ENCODE measurements at places on chromosomes 7 and 10. TPM values are rescaled to one million over a fixed set of nuclear protein-coding genes. Genes with fewer than 3 reads are reported as not detected.

DNA sequence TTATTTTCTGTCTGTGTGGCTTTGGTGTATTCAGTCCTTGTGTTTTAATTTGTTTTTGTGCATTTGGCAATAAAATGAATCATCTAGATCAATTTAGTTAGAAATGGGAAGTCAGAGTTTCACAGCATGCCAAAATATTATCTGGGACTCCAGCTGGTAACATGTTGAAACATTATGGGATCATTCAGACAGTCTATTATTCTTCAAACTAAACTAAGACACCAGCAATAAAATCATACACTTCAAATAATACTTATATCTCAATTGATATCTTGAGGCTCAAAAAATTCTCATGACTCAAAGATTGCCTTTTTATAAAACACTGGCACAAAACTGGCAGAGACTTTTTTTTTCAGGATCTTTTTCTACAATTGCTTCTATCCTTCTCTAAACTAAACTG lies 5.8 kb upstream of the RP9 start:
- DNase-seq = no peak

TIAL1 gene
- total RNA-seq = 75.1 TPM

DNA sequence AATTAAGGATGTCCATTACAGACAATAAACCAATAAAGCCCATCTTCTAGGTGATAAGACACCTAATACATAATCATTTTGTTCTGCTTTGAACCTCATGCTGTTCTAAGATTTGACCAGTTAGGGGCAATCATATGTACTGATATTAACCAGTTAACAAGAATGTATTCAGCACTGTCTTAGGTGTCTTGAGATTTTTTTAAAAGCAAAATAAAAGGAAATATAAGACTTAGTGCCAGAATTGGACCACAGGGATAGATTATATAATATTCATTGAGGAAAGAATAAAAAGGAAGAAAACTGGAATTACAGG lies 32.0 kb downstream of the IMMP2L start:
- no peak for DNase-seq

DNA sequence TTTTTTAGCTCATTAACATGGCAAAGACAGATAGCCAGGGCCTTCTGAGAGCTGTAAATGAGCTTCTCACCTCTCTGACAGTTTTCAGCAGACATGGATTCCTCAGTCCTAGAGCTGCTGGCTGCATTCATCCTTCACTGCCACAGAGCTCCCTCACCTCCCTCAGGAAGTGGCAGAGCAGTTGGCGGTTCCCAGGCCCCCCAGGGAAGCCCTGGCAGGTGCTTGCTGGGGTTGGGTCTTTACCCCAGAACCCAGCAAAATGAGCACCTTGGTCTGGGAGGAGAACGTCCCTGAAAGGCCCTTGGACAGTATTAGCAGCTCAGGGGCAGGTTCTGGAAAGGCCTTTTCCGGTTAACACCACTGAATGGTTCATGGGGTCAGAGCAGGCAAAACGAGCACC lies 288.0 kb downstream of the PTPRN2 start:
- no peak for DNase-seq

GRCh38 chr10:99681553-99681952 lies 22.2 kb downstream of the ENTPD7 start:
- no peak for DNase-seq

DNA sequence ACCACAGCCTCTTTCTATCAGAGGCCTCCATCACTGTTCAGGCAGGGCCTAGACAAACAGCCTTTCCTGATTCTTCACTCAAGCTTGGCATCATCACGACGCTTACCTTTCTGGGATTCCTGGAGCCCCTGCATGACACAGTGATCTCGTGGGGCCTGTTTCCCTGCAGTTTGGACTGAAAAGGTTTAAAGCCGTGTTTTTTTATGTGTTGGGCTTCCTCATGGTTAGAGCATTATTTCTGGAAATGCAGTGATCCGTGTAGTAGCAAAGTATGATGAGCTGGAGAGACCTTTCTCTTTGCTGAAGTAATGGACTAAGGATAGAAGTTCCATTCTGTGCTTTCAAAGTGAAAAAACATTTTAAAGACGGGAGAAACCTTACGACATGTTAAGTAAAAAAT lies 169.1 kb downstream of the BMPER start:
- DNase-seq = no peak
